ENCODE measurements at places on chromosomes 2 and 18.

DNA sequence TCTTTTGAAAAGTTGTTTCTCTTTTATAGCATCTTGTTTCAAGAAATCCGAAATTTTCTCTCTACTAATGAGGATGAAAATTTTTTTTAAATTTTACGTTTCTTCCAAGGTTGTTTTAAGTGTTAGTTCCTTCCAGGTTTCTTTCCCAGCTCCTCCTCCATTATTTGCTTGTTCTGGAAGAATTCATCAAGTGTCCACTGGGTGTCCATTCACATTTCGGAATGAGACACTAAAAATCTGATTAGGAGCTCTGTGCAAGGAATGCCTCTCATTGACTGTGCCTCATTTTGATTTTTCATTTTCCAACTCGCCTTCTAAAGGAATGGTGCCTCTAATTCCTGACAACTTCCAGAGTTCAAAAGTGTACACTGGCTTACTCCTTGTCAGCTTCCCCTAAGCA, 6.1 kb downstream of the SP100 start:
- DNase-seq: no peak

DNA sequence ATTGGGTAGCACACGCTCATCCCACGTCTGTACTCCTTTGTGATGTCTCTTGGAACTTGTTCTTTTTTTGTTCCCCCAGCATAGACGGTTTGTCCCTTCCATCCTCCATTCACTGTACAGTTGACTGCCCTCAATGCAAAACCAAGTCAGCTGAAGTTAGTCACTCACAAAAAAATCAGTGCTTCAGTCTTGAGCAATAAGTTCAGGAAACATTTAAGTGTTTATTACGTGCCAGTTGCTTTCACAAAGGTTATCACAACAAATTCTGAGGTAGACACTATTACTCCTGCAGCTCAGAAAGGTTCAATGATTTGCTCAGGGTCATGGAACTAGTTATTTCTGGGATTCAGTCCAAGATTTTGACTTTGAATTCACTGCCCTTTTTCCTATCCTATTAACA, 102.2 kb downstream of the PDE1A start:
- DNase-seq: peak; percentile 87

- DNase-seq: no peak
Measured at GRCh38 chr2:49351560-49351959, 197.2 kb upstream of the FSHR start.

DNA sequence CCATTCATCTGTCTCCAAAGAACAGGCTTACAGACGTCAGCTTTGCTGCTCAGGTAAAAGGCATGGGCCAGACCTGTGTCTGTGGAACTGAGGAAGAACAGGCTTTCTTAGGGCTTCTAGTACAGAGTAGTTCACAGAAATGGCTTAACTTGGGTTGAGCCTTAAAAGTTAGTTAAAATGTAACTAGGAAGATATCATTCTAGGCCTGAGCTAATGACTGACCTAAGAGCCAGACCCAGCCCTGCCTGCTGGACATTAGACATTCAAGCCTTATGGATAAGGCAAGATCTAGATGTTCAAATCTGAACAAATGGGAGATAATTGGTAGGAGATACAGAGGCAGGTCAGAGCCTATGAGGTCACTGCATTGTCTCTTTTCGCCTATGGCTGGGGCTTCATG, 73.9 kb upstream of the SLC14A2 start:
- no peak for DNase-seq

DNA sequence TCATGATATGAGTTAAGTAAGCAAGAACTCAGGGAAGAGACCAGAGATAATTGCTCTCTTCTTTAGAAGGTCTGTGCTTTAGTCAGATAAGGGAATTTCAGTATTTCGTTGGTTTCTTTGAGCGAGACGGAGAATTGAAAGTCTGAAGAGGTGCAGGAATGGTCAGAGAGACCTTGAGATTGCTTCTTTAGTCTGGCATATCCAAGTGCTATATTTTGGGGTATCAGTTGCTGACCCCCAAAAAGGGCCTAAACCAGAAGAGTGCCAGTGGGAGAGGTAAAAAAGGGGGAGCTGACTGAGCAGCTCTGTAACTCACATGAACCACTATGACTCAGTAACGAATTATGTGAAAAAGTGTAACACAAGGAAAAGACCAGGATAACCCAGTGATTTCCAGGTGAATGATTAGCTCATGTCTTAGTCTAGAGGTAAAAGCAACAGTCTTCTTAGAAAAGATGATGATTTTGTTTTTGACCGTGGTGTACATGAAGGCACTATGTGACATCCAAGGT, 932.9 kb downstream of the TDRD15 start:
- DNase-seq: peak; percentile 35

DNA sequence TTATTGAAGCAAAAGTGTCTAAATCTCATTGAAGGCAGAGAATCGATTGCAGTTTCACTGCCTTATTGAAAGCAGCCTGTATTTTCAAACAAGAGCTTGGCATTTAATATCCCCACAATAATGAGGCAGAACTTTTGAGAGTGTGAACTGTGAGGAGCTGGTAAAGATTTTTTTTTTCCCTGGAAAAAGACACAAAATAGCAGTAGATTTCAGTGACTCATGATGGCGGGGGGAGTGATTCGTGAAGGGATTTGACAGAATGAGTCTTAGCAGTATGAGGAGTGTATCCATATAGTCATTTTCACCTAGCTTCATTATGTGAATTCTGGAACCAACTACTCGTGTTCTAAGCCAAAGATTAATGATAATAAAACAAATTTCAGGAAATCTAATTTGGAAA, 242.9 kb downstream of the ARL6IP6 start:
- no peak for DNase-seq

DNA sequence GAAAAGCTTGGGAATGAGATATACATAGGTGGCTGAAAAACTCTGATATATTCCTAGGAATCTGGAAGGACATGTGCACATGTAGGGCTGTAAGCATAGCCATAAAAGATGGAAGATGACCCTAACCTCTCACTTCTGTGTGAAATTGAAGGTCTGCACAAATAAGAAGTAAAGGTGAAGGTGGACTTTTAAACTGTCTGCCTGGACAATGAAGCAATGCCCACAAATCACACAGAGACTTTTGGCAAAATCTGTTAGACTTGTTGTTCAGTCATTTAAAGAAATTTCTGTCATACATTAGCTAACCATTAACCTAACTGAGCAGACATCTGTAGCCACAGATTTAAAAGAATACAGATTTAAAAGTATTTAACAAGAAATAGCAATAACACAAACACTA, 65.3 kb upstream of the CCDC178 start:
- no peak for DNase-seq

- no peak for DNase-seq
Measured at GRCh38 chr2:98381494-98381893, 35.2 kb downstream of the CNGA3 start.

DNA sequence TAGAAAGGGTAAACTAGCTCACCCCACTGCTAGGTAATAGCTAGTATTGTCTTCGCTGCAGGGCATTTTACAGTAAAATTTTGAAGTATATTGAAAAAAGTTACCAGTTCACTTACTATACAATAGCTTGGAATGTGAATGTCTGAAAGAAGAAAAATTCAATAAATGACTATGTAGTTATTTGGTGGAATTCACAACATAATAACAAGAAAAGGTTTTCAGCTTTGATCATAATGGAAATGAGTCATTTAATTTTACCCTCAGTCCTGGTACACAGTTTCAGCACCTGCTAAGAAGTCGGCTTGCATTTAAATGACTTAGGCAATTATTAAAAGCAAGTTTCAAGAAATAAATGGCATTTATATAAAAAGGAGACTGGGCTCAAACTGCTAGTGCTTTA, 90.4 kb downstream of the NUP35 start:
- no peak for DNase-seq
